Activated CD4-positive, alpha-beta T cell treated with anti-CD3 and anti-CD28 coated beads for 36 hours (primary cell): ENCODE measurements at places on chromosomes 6 and 20. TPM values are rescaled to one million over a fixed set of nuclear protein-coding genes. Genes with fewer than 3 reads are reported as not detected.

GRCh38 chr20:41373931-41374920 lies 7.6 kb upstream of the EMILIN3 start:
- no peak for DNase-seq

DNA sequence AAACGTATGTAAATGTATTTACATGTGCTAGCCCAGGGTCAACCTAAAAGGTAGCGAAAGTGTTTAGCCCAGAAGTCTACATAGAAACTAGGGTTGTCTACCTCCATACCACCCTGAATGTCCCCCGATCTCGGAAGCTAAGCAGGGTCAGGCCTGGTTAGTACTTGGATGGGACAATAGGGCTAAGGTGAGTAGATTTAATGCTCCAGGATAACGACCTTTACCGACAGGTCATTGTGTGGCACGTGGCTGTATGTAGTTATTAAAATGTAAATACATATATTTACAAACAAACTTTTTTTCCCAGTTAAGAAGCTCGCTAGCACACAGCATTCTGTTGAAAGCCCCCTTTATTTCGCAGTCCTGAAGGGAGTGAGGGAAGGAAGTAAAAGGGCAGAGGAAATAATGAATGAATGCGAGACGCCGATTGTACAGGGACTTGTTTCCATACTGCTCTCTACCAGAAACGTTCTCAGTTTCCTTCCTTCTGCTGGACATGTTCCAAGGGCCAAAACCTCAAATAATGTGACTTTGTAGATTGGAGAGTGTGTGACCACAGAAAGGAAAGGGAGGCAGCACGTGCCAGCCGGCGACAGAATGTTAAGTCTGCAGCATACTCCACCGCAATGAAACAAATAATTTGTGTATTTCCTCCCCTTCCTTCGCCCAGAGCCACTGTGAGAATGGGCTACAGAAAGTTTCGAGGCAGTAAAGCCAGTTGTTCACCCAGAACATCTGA lies 612 bp downstream of the ADAT2 start:
- DNase-seq = peak; percentile 39

Gene PTGIS
- total RNA-seq = 0.43 TPM

Gene F13A1
- total RNA-seq = not detected

Gene LAMP5
- total RNA-seq = not detected

GRCh38 chr6:52513464-52513863 lies 63.4 kb downstream of the TRAM2 start:
- no peak for DNase-seq

DNA sequence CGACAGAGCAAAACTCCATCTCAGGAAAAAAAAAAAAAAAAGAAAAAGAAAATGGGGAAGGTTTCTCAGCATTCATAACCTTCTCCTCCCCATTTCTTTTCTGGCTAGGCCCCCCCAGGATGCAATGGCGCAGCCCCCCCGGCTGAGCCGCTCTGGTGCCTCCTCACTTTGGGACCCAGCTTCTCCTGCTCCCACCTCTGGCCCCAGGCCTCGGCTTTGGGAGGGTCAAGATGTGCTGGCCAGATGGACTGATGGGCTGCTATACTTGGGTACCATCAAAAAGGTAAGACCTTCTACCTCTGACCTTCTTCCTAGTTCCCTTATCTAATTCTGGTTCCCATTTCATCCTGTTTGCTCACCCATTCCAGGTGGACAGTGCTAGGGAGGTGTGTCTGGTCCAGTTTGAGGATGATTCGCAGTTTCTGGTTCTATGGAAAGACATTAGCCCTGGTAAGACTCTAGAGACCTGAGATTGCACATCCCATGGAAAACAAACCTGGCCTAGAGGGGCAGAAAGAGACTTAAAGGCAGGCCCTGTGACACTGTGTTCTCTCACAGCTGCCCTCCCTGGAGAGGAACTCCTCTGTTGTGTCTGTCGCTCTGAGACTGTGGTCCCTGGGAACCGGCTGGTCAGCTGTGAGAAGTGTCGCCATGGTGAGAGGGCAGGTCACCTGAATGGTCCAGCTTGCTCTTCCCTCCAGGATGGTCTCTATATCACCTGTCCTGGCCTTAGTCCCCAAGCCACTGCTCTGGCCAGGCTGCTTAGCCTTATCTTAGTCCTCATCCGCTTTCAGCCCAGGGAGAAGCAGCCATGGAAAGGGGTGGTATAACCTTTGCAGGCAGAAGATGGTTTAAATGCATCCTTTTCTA lies 1.6 kb downstream of the PHF1 start:
- DNase-seq = no peak

Gene SIRPB2
- not detected for total RNA-seq

- peak; percentile 23 for DNase-seq
These were observed 13.6 kb upstream of the CHD6 start for GRCh38 chr20:41631826-41632225.

Gene ID1
- total RNA-seq = 3.5 TPM

Gene HELZ2
- total RNA-seq = 18.7 TPM

- no peak for DNase-seq
These were observed 15.0 kb downstream of the FKBP5 start for GRCh38 chr6:35673755-35674154.

DNA sequence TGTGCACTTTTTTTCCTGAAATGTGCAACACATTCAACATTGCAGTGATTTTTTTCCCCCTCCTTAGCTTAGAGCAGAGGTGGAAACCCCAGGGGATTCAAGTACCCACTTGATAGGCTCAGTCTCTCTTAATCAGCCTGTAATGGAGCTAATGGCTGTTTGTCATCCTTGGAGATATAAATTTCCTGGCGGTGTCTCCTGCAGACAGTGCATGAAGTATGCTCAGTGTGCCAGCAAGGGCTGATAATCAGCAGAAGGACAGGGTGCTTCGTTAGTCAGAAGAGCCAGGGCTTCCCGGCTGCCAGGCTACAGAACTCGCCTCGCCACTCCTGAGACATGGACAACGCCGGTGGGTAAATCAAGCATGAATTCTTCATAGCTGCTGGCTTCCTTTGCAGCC lies 69.8 kb upstream of the PHACTR2 start:
- DNase-seq = no peak

DNA sequence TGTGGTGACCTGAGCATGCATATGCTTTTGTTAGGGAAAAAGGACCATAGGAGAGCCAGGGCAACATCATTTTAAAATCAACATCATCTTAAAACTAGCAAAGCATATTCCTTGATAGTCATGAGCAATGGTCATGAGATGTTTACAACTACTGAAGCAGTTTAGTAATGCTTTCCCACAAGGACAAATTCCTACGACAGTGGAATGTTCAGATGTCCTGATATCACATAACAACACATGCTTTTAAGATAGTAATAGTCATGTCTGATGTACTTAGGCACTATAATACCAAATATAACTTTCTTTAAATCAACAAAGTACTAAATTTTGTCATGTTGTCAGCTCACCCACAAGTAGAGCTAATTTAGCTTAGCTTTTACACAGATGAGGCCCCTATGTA lies 370.3 kb downstream of the HTR1B start:
- DNase-seq = no peak

DNA sequence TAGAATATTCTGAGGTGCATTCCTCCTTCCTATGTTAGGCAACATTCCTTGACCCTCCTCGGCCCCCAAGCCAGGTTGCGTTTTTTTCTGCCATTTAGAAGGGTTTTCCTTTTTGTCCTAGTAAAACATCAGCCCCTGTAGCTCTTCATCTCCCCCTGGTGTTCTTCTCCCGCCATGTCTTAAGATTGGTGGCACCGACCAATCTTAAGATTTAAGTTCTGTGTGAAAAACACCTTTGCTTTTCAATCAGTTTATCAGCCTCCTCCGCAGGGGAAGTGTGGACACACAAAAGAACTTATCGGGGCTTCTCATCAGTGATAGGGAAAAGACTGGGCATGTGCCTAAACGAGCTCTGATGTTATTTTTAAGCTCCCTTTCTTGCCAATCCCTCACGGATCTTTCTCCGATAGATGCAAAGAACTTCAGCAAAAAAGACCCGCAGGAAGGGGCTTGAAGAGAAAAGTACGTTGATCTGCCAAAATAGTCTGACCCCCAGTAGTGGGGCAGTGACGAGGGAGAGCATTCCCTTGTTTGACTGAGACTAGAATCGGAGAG lies 719 bp upstream of the EDN1 start:
- DNase-seq = peak; percentile 73

Gene GRM4
- not detected for total RNA-seq

GRCh38 chr20:34824452-34824805 lies 1.0 kb downstream of the NCOA6 start:
- DNase-seq = peak; percentile 88

DNA sequence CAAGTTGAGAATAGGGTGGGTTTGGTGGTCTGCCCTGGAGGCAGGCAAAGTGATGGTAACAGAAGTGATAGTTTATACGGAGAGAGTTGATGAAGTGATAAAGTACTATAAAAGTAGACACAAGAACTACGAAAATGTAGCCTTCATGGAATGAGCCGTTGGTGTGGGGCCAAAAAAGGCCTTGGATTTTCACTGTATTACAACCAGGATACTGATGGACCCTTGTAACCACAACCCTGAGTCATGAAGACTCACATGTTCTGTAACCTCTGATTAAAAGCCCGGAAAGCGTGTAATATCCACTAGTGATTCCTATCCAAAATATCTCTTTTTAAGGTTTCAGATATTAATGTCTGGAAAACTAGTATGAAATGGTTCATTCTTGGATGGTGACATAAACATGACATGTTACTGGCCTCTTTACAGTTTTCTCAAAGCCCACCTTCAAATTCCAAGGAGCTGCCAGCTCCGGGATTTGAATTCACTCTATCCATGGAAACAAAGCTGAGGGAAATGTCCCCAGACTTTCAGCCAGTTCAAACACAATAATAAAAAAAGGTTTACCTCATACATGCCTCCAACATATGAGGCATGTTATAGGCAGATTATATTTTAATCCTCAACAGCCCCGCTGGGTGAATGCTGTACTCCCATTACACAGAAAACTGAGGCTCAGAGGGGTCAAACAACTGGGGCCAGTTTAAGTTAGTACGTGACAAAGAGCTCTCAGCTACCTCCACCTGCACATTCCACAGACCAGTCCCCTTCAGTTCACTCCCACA lies 55.4 kb downstream of the MRPL14 start:
- DNase-seq = no peak

Gene WFDC5
- total RNA-seq = 0.23 TPM

Gene PKIB
- 3.1 TPM for total RNA-seq

GRCh38 chr6:29762051-29762450 lies 38.8 kb downstream of the HLA-F start:
- no peak for DNase-seq

DNA sequence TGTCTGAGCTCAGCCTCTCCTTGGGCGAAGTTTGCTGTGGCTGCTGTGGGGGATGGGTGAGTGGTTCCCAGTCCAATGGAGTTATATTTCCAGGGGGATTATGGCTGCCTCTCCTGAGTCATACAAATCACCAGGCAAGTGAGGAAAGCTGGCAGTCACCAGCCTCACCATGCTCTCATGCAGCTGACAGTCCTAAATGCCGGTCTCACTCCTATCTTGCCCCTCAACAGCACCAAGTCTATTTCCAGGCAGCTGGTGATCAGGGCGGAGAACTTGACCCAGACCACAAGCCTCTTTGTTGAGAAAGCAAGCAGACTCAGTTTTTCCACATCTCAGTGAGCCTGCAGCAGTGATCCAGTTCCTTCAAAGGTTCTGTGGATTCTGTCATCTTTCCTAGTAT lies 98.9 kb downstream of the TBC1D32 start:
- no peak for DNase-seq

DNA sequence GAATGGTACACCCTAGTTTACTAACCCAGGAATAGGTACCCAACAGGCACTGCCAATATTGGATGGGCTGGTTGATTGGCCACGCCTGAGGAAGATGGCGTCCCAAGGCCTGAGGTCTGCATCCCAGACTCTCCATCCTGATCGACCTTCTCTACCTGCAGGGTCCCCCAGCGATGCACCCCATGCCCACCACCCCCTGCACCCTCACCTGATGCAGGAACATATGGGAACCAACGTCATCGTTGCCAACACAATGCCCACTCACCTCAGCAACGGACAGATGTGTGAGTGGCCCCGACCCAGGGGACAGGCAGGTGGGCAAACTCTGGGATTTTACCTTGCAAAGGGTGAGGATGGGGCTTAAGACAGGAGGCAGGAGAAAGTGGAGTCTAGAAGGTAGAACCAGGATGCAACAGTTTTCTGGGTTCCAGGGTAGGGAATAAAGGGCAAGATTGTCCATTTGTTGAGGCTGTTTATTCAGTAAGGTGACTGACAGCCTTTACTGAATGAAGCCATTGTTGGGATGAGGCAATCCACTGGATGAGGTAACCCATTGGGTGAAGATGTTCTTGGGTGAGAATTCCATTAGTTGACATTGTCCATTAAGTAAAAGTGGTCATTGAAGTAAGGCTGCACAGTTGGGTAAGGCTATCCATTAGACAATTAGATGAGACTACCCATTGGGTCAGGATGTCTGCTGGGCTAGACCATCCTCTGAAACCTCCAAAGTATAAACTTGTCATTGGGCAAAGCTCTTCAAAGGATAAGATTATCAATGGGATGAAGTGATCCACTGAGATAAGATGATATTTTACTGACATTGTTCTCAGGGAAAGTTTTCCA lies 47.3 kb upstream of the TTPAL start:
- DNase-seq = no peak

DNA sequence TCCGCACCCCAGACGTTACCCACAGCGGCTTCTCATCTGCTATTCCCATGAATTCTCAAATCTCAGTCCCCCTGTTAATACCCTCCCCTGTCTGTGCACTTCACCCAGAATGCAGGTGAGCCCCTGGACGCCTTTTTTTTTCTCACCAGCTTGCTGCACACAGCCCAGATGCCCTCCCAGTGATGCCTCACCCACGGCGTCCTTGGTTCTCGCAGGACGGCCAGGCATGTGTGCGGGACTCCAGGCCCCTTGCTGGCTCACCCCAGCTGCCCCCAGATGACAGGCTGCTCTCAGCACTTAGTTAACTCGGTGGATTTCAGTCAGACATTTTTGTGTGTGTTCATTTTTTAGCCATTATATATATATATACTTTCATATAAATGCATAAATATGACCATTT lies 25.4 kb upstream of the PI16 start:
- no peak for DNase-seq
